ENCODE measurements at places on chromosomes 2 and 18.

GRCh38 chr18:79597831-79598632 is 81.6 kb upstream of the CTDP1 start:
- DNase-seq = no peak

- DNase-seq = no peak
Measured at GRCh38 chr18:5527603-5528002, 16.2 kb downstream of the EPB41L3 start.

GRCh38 chr2:181104512-181105115 is 124.2 kb downstream of the UBE2E3 start:
- peak; percentile 8 for DNase-seq

GRCh38 chr2:177531706-177532105 is 139.1 kb downstream of the AGPS start:
- no peak for DNase-seq

DNA sequence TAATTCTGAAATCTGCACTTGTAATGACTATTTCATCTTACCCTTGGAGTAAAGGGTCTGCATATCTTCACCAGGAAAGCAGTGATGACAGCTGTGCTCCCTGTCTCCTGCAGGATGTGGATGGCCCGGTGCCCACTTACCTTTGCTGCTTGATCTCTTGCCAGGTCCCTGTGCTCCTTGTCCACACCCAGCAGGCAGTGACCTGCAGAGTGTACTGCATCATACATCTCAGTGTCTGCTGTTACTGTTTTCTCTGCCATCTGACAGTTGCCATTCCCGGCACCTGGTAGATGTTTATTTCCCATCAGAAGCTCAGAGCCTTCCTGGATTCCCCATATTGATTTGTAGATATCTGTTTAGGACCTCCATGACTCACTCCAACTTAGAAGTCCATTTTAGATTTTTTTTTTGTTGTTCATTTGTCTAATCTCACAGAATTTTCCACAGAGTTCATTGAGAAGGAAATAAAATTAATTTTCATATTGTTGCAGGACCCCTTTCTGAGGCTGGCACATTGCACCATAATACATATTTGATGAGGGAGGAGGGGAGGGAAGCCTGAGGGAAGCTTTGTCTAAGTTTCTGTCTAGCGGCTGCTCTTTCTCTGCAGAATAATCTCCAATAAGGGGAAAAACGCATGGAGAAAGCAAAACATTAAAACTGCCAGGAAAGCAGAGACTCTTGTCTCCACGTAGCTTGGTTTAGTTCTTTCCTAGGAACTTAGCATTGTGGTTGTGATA is 697.5 kb upstream of the RAB6C start:
- DNase-seq = peak; percentile 23

GRCh38 chr2:68762665-68763064 is 28.1 kb downstream of the ARHGAP25 start:
- DNase-seq = no peak

DNA sequence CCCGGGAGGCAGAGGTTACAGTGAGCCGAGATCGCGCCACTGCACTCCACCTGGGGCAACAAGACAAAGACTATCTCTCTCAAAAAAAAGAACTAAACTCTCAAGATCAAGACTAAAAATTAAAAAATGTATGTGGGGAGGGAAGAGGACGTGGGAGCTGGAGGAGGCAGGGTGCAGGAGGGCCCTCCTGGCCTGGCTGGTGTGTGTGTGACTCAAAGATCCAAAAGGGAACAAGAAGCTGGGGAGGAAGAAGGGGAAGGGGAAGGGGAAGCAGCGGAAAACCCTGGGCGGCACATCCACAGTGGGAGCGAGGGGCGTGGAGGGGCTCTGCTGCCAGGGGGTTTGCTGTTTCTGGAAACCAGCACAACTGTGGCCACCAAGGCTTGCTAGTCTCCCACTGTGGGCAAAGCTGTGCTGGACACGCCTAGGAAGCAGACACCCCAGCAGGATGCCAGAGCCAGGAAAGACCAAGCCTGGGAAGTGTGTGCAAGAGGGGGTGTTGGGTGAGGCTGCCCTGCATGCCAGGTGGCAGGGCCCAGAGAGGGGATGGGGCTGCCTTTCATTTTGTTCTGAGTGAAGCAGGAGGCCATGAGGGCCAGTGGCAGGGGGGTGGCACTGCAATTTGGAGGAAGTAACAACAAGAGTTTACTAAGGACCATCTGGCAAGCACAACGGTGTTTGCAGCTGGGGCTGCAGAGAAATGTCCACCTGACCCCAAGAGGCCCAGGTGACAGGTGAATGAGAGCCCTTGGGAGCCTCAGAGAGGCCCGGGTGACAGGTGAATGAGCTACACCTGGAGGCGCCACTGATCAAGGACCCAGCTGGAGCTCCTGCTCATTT is 44.5 kb downstream of the ANO7 start:
- DNase-seq = no peak

GRCh38 chr2:95352310-95353054 is 50.0 kb upstream of the FAHD2A start:
- no peak for DNase-seq

GRCh38 chr2:37615804-37616676 is 55.4 kb downstream of the CDC42EP3 start:
- no peak for DNase-seq

- DNase-seq = no peak
Measured at GRCh38 chr2:62938126-62938525, 112.5 kb upstream of the OTX1 start.

DNA sequence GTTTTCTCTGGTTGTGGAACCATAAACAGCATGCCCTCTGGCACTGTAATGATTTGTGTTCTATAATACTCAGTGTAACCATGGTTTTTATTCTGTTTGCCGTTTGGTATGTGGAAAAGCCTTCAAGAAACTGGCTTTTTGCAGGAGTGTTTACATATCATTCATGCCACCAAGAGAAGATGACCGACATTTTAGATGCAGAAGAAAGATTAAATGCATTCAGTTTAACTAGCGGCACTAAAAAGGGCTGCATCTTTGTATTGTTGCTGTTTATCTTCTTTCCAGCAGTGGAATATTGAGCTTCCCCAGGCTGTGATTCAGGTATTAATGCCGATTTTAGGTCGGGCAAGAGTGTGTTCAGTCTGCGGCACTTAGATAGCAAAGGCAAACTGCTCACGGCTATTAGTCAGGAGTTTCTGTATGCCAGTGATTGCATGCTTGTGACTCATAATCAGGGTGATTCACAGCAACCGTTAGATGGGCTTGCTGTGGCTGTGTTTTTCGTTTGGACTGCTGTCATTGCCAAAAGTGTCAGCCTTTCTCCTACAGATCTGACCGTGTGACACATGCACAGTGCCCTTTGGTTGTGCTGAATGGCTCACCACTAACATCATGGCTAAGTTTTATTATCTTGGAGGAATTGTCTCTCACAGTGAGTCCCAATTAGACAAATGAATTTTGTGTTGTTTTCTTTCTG is 479.7 kb downstream of the PARD3B start:
- no peak for DNase-seq

DNA sequence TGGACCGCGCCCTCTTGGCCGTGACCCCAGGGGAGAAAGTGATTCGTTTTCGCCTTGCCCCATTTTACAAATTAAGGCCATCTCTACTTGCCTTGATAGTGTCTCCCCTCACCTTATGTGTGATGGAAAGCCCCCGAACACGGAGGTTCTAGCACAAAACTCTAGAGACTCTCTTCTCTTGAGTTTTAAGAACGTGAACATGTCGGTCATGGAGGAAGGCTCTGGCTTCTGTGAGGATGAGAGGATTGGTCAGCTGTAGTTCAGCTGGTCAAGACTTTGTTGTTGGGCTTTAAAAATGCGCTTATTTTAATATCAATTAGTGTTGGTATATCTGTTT is 828 bp downstream of the DYNC1I2 start:
- DNase-seq = no peak

- DNase-seq = no peak
Measured at GRCh38 chr2:182324665-182325064, 102.2 kb downstream of the PDE1A start.

GRCh38 chr2:177329064-177329463 is 63.5 kb upstream of the AGPS start:
- DNase-seq = no peak

DNA sequence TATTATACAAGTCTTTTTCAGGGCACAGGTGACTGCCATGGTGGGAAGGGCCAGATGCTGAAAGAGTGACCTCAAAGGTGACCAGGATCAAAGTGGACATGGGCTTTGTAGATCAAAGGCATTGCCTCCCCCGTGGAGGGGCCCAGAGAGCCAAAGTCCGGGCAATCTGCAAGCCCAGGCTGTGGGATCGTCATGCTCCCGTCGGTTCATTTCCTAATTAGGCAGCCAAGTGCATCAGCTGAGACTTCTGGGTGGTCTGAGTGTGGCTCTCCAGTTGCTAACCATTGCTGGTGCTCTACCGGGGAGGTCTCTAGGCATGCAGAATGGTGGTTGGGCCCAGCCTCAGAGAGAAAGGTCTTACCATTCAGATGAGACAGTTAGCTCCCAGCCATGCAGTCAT is 61.6 kb downstream of the TRIB2 start:
- DNase-seq = no peak

- no peak for DNase-seq
Measured at GRCh38 chr2:185477452-185477851, 261.2 kb upstream of the FSIP2 start.

DNA sequence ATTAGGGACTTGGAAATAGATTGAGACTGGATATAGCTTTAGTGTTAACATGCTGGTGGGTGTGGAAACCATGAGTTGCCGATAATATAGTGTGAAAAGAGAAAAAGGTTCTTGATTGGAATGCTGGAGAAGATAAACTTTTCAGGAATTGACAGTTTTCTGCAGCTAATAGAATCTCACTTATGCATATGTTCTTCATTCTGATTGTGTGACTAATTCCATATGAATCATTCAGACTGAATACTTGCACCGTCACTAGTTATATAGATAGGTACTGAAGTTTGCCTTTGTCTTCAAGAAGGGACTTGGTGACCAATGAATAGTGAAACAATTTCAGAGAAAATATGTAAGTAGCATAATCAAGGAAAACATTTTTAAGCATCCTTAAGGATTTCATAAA is 225.7 kb upstream of the FOSL2 start:
- no peak for DNase-seq

DNA sequence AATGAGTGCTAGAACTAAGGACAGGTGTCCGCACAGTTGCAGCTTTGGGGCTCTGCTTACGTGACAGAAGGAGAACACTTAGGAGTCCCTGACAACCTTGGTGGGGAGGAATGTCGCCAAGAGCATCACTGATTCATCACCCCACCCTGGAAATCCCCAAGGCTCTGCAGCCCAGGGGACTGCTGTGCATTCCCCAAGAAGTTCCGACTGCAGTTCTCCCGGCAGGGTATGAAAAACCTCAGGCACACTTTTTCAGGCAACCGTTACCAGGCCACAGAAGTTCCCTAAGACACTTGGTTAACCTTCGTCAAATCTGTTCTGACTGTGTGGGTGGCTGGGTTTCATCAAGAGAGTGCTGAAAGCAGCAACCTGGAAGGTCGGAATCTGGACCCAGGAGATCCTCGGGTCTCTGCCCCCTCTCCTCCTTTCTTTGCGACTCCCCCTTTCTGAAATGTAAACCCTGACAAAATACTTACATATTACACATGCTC is 192.1 kb upstream of the CXCR4 start:
- no peak for DNase-seq

GRCh38 chr2:48870503-48870902 is 115.0 kb upstream of the LHCGR start:
- no peak for DNase-seq

GRCh38 chr2:61763605-61764034 is 90.2 kb downstream of the FAM161A start:
- DNase-seq = peak; percentile 77

DNA sequence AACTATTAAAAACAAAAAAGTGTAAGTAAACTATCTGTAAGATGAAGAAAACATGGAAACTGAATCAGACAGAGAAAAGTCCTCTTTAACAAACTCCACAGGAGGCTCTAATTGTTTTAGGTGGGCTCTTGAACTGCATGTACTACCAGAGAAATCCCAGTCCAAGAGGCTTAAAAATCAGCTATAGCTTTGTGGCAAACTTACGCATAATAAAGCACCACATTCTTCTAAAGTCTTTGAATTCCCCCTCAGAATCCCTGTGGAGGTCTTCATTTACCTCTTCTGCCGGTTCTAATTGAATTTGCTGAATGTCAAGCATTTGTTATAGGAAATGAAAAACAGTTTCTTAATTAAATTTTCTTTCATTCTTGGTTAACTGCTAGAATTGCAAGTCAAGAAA is 40.8 kb downstream of the CHN1 start:
- DNase-seq = no peak

GRCh38 chr2:50443288-50443687 is 588.6 kb downstream of the NRXN1 start:
- DNase-seq = no peak

GRCh38 chr2:67733517-67733916 is 329.3 kb downstream of the C1D start:
- no peak for DNase-seq

DNA sequence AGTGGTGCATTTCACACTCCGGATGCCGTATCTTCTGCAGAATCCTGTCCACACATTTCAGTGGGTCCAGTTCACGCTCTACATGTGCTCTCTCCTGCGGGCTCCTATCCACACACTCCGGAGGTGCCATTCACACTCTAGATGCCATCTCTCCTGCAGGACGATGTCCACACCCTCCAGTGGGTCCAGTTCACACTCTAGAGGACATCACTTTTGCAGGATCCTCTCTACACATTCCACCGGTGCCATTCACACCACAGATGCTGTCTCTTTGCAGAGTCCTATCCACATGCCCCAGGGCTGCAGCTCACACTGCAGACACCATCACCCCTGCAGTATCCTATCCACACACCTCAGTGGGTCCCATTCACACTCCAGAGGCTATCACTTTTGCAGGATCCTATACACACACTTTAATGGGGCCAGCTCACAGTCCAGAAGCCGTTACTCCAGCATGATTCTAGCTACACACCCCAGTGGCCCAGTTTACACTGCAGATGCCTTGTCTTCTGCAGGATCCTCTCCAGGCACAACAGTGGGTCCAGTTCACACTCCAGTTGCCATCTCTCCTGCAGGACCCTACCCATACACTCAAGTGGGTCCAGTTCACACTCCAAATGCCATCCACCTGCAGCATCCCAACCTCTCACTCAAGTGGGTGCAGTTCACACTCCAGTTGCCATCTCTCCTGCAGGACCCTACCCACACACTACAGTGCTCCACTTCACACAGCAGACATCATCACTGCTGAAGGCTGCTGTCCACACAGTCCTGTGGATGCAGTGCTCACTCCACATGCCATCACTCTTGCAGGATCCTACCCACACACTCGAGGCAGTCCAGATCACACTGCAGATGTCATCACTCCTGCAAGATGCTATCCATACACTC is 2.1 kb upstream of the PXDN start:
- DNase-seq = no peak

DNA sequence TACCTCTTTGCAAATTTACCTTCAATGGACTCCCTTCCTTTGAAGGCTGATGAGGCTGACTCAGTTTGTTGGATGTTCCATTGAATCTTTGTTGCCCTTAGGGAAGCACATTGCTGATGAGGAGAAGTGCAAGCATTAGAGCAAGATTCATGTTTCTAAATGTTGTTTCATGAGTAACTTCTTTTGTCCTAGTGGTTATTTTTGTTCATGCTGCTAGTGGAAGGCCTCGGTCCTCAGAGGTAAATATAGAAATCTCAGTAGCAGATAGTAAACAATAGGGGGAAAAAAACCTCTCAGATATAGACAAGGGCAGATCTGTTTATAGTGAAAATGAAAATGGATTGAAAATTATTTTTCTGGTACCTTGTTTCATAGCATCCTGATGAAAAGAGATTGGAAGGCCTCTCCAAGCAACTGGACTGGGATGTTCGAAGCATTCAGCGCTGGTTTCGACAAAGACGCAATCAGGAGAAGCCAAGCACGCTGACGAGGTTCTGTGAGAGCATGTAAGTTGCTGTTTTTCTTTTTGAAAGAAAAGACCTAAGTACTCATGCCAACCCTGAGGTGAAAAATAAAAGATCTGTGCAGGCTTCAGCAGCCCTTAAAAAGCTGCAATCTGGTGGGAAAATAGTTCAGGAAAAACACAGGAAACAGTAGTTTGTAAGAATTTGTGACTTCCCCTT is 104.9 kb downstream of the CERS6 start:
- DNase-seq = no peak
